ENCODE measurements at places on chromosomes 11 and 22.
A peak's percentile ranks its signal among the peaks of the same experiment; 100 is the strongest.

DNA sequence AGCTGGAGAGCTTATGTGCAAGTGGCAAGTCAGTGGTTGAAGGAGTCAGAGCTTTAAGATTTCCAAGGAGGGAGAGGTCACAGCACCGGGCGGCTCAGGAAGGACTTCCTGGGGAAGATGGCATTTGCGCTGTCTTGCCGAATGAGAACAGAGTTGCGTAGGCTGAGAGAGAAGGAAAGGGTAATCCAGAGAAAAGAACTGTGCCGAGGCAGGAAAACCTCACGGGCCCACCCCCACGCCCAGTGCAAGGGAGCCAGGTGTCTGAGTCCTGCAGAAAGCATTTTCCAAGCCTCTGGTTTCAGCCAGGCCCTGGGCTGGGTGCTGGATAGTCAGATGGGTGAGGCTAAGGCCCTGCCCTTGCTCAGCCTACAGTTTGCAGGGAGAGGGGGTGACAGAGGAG lies 3.2 kb upstream of the AP1B1 start:
- no peak for DNase-seq

GRCh38 chr11:55697817-55698216 lies 35.8 kb downstream of the OR4C6 start:
- no peak for DNase-seq

DNA sequence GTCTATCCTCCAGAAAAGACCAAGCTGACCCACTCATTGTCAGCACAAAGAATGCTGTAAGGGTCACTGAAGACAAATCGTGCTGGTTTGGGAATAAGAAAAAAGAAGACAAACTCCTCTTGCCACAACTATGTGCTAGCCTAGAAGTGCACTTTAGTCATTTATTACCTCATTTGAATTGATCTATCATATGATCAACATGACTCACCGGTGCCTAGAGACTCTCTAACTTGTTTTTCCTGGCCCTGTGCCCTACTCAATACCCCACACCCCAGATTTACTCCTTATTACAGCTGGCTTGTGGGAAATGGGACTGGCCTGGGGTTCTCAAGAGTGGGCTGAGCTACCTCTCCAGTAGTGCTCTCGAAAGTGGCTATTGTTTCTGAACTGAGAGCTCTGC lies 35.9 kb upstream of the HORMAD2 start:
- no peak for DNase-seq

DNA sequence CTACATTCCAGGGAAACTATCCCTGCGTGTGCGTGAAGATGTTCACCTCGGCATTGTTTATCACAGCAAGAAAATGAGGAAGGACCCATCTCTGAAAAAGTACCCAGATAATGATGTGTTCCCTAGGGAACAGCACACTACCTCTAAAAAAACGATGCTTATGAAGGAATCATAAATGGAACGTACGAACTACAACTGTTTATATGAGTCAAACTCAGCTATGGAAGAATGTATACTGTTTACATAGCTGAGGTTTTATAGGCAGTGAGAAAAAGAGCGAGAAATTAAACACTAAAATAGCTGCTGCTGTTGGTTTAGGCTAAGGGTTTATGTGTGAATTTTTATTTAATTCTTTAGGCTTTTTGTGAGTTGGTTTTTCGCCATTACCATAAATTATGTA lies 48.9 kb downstream of the APOL1 start:
- DNase-seq = no peak

DNA sequence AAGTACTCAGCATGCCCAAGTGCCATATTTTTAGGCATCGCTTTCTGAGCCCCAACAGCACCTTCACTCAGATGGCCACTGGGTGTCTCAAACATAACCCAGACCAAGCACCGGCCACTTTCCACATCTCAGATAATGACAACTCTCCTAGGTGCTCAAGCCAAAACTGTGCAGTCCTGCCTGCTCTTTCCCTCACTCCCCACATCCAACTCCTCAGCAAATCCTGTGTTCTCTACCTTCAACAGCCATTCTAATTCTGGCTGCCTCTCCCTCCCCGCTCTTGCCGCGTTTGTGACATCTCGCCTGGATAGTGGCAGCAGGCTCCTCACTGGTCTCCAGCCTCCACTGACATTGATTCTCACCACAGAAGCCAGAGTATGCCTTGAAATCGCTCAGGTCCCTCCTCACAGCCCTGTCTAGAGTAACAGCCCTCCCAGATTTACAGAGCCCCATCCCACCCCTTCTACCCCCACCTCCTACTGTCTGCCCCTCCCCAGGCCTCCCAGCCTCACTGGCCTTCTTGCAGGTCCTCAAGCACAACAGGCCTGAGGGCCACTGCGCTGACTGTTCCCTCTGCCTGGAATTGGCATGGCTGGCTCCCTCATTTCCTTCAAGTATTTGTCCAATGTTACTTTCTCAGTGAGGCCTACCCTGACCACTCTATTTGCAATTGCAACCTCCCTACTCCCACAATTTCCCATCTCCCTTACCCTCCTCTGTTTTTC lies 1.3 kb upstream of the PHETA2 start:
- peak; percentile 24 for DNase-seq

GRCh38 chr11:131598305-131598704 lies 227.9 kb downstream of the NTM start:
- no peak for DNase-seq

- DNase-seq = no peak
Observed at GRCh38 chr11:13166036-13166435, 111.6 kb upstream of the BMAL1 start.

DNA sequence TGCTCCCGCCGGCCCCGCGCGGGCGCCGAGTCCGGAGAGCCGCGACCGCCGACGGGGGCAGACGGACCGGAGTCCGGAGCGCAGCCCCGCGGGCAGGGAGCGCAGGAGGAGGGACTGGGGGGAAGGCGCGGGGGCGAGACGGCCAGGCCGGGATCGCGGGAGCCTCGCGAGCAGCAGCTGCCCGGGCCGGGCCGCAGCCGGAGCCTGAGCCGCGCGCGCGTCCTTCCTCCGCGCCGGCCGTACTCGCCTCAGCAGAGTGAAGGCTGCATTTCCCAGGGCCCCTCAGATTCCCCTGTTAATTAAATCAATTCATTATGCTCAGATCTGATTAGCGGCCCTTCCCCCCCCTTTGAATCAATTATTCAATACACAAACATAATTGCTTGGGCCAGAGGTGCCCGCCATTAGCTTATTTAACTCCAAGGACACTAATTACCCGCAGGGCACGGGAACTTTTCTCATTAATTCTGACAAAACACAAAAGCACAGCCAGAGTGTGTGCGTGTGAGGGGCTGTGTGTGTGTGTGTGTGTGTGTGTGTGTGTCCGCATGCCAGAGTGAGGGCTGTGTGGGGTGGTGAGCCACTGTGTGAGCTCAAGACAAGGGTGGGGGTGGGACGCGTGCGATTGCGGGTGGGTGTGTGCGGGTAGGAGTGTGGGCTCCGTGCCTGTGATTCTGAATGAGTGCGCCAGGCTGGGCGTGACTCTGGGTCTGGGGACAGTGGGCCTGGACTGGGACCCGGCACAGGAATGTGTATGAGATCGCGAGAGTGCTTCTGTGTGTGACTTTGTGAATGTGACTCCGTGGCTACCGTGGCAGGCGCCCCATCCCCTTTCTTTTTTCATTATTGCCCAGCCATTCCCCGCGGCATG lies 5.1 kb upstream of the LMO1 start:
- DNase-seq = peak; percentile 55

DNA sequence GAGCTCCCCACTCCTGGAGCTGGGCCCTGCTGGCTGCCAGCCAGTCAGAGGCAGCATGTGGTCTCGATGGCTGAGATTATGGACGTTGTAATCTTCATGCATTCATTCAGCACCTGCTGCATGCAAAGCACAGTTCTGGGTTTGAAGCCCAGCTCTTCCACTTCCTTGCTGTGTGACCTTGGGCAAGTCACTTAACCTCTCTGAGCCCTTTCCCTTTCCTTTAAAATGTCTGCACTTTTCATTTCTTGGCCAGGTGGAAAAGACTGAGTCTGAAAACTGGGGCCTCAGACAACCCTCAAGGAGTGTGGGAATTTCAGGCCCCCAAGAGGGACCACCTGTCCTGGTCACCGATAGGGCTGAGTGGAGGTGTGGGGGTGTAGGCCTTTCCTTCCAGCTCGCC lies 24.6 kb upstream of the MYEOV start:
- no peak for DNase-seq

GRCh38 chr11:132452616-132453015 lies 1079.7 kb downstream of the OPCML start:
- DNase-seq = no peak

- no peak for DNase-seq
Observed at GRCh38 chr11:61626580-61627380, 45.9 kb upstream of the SYT7 start.

GRCh38 chr11:65277631-65278277 lies 16.0 kb downstream of the POLA2 start:
- no peak for DNase-seq

DNA sequence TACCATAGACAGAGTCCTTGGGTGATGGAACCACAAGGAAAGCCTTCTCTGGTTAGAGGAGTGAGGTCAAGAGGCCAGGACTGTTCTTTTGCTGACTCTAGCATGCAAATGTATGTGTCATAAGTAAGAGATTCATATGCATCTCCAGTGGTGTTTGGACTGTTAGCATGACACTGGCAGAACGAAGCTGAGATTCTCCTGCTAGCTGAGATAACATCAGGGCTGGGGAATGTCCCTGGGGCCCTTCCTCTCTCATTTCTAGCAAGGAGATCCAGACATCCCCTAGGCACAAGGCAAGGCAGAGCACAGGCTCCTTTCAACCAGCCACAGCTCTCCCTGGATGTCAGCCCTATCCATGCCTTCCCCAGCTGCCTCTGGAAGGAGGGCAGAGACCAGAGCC lies 711.3 kb downstream of the OPCML start:
- no peak for DNase-seq

GRCh38 chr11:48001438-48002021 lies 21.2 kb downstream of the PTPRJ start:
- DNase-seq = peak; percentile 67

DNA sequence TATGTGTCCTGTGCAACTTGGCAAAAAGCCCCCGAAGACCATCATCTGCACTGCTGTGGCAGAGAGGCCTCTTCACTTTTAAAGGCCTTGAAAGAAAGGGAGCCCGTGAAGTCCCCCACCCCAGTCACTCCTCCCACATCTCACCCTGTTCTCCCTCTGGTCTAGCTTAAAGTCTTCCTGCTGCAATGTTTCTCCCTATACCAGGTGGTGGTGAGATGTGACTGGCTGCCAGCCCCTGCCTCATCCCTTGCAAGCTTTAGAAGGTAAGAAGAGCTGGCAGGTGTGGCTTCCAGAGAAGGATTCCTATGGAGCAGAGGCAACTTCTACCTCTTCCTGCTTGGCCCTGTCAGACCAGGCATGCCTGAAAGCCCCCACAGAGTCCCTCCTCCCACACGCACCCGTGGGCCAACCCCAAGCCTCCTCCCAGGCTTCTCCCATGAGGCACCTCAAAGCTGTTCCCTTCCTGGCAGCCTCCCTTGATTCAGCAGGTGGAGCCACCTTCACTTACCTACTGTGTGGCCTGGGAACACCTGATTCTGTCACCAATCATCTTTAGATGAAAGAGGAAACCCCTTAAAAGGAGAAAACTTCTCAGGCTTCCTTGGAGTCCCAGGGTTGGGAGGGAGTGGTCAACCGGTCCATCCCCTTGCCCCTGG lies 4.0 kb upstream of the TRIM29 start:
- DNase-seq = no peak

DNA sequence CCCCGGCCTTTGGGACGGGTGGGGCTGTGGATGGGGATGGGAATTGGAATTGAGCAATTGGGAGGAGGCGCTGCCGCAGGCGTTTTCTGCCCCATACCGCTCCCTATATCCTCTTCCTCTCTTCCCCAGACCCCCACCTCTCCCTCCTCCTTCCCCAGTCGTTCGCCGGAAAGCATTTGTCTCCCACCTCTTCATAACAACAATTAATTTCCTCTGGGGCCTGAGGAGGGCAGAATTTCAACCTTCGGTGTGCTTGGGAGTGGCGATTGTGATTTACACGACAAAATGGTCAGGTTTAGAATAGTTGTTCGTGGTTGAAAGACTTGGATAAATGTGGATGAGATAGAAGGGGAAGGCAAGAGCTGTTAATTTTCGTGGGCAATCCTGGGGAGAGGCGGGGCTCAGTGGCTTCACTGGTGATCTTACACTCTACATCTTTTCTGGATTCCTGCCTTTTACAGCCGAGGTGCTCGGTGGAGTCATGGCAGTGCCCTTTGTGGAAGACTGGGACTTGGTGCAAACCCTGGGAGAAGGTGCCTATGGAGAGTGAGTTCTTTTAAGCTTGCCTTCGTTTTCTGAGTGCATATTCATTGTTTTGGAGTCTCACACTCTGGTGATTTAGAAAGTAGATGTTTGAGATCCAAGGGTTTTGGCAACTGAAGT lies 1.5 kb downstream of the CHEK1 start:
- no peak for DNase-seq

DNA sequence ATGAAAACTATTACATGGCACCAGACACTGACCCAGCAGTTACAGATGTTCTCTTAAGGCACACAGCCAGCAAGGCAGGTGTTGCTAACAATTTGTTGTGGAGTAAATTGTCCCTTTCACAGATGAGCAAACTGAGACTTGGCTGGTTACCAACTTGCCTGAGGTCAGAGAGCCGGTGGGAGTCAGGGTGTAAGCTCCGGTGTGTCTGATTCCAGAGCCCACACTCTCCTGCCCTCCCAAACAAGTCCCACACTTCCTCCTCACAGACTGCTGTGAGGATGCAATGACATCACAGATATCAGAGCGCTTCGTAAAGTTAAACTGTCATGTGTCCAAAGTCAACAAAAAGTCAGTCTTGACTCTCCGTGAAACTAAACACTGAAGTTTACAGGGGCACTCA lies 12.5 kb downstream of the GDPD5 start:
- no peak for DNase-seq

GRCh38 chr11:282171-282570 lies 4.0 kb downstream of the NLRP6 start:
- DNase-seq = no peak

DNA sequence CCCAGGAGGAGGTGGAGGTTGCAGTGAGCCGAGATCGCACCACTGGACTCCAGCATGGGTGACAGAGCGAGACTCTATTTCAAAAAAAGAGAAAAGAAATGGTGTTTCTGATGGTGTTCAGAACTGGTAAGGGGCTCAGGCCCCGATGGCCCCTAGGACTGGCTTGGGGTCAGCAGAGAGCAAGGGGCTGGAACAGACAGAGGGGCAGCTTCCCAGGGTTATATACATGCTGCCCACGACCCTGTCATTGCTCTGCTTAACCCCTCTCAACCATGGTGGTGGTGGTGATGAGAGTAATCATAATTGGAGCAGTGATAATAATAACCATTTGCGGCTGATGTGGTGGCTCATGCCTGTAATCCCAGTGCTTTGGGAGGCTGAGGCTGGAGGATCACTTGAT lies 79.4 kb downstream of the CEP164 start:
- DNase-seq = peak; percentile 49

DNA sequence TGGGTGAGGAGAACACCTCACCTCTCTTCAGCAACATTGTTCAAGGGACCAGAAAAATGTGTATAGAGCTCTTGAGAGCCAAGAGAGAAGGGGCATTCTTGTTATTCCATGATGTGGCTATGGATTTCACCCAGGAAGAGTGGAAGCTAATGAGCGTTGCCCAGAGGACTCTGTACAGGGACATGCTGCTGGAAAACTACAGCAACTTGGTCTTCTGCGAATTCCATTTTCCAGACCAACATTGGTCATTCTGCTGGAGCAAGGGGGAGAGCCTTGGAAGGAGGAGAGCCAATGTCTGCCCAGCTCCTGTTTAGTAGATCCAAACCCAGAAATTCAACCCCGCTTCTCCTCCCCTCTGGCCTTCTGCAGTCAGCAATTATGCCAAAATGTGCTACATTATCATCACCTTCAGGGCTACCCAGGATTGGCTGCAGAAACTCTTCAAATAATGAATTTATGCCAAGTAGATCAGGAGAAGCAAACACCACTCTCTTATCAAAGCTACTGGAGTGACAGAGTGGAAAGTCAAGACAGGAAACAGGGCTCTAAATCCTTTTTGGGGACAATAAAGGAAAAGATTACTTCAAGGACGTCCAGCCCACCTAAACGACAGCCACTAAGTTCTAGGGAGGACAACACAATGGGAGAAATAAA lies 707.5 kb upstream of the LUZP2 start:
- DNase-seq = no peak
